ENCODE measurements at places on chromosomes 3 and 15.

- no peak for DNase-seq
Observed at GRCh38 chr3:69761896-69762767, 22.9 kb downstream of the MITF start.

DNA sequence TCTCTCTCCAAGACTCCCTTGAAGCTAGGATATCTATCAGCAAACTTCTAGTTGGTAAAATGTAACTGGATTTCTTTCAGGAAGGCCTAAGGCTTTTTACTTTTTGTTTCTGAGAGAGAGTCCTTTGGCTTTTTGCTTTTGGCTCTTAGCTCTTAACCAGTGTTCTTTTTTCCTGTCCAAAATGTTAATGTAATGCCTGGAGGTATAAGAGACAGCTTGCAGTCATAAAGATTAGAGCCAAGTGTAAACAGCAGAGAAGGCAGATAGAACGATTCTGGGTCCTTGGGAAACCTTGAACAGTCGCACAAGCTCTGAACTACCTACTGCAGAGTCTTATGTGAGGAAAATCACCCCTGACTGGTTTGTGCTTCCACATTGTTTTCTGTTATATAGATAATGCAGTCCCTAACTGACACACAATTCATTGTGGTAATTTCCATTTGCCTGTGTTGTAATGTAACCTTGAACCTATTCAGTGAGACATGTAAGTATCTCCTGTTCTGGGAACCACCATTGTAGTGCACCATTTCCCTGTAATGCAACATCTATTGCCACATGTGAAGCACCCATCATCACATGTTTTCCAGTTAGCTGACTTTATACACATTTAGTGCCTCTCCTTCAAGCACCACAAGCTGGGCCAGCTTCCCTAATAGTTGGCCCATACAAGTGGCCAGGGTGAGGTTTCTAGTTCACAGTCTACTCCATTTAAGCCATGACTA lies 1311.9 kb downstream of the ROBO1 start:
- no peak for DNase-seq

DNA sequence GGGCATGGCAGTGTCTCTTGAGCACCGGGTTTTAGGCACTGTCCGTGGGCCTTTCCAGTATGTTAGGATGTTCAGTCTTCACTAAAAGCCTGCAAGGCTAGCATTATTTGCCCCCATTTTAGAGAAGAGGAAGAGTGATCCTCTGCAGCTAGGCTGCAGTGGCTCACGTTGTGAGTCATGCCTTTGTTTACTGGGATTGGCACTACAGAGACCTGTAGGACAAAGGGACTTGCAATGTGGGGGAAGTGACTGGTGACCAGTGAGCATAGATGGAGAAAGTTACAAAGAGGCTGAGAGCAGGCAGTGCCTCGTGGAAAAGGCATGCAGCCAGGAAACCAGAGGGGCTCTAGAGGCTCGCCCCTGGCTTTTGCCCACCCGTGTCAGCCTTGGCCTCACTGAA lies 26.8 kb upstream of the CPNE9 start:
- DNase-seq, result no peak

DNA sequence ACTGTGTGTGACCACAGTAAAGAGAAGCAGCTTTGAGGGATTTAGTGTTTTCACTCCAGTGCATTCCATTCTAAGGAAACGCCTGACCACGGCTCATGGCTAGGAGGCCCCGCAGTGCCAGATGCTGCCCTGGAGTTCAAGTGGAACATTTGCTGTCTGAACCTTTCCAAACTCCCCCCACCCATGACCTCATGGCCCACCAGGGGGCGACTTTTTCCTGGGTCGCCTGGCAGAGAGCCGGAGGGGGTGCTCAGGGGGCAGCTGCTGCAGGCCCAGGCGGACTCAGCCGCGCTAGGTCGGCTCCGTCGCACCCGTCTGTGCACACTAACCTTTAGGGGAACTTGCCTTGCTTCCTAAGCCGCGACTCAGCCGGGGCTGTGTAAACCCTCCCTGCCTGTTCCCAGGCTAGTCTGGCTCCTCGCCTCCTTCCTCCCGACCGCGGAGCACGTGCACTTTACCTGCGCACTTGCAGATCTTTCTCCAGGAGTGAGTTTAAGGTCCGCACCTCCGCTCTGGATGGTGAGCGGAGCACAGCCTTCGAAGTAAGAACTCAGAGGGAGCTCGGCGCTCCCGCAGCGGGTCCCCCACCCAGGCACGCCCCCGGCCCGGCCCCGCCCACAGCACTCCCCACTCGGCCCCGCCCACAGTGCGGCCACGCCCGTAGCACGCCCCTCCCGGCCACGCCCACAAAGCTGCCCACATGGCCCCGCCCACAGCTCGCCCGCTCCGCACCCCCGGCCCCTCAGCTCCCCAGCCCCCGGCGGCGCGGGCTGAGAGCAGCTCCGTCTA lies at the start of gene OCA2:
Gene OCA2, minus strand, starts transcription at position 550 of the 789 bp plus-strand sequence. CDS start 17,441 bp downstream, outside the sequence.
- DNase-seq, result peak; percentile 58

DNA sequence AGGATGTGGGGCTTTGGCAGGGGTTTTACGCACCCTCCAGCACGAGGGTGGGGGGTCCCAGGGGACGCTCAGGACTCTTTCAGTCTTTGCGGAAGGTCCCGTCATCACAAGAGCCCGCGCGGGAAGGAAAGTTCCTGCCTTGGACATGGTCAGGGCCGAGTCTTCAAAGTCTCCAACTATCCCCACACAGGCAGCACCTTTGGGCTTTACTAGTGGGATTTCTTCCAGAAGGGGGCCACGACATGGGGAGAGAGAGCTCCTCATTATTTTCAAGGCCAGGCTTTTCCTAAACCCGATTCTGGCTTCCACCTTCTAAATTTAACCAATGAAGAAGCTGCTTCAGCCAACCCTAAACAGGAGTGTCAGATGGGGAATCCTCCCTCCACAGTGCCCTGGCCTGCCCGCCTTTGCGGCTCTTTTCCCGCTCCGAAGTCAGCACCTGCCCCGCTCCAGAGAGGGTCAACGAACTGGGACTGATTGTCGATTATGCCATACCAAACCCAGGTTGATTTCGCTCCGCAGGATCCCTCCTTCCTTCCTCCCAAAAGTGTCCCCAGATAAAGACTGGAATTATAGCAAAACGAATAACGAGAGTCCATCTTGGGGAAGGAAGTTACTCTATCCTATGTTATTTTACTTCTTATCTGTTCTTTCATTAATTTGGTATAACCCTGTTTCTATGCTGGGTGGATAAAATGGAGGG lies 11.0 kb downstream of the SHOX2 start:
- DNase-seq, result no peak

DNA sequence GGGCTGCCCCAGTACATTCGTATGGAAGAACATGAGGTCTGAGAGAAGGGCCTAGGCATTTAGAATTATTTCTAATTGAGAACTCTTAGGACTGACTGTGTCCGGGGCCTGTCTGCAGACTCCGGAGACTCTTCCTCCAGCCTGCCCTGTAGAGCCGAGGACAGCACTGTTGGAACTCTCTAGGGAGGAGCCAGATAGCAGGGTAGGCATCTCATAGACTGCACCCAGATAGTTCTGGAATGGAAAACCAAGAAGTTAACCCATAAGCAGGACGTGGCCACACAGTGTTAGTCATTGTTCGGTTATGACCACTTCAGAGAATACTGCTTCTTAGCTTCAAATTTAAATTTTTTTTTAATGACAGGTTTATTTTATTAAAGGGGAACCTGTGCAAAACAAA lies 59.5 kb downstream of the SNRK start:
- no peak for DNase-seq

GRCh38 chr3:122727766-122728165 lies 47.1 kb downstream of the PARP14 start:
- DNase-seq, result no peak

- no peak for DNase-seq
Observed at GRCh38 chr15:101142711-101143110, 109.1 kb downstream of the CHSY1 start.

DNA sequence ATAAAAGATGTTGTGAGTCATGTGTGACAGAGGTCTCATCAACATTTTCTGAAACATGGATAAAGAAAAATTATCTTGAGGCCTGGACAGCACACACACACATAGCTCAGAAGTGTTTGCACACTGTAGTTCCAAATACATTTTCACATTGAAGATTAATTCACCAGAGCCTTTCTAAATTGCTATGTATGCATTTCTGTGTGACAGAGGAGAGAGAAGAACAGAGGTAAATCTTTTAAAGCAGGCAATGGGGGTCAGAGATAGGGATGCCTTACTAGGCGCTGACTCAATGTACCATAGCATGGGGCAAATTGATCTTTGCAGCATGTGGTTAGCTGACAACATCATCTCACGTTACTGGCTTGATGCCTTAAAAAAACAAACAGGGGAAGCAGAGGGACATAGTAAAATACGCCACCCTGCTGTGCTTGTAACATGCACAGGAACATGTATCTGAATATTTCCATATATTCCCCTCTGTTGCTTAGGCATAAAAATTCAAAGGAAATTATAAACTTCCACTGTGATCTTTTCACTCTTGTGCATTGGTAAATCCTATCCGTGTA lies 7.7 kb downstream of the POU1F1 start:
- no peak for DNase-seq

- peak; percentile 22 for DNase-seq
Observed at GRCh38 chr3:183178833-183179549, 16.5 kb upstream of the LAMP3 start.

GRCh38 chr15:78075490-78076230 lies 1.9 kb downstream of the TBC1D2B start:
- DNase-seq, result no peak

DNA sequence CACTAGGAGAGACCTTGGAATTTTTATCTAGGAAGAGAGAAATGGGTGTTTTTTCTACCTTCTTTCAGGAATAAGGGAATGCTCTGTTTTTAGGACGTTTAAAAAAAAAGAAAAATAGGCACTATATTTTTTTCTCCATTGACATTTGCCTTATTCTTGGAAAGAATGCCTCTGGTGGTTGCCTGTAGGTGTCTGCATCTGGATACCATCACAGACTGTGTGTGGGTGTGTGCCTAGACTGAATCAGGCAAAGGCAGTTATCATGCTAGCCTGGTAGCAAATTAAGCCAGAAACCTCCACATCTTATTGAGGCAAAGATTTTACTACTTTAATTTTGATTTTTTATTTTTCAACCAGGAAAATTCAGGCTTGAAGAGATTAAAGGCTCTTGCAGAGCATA lies 513.6 kb upstream of the KCNMB2 start:
- no peak for DNase-seq

- DNase-seq, result no peak
Observed at GRCh38 chr15:51285399-51285798, 53.0 kb downstream of the CYP19A1 start.

GRCh38 chr3:127256733-127257271 lies 31.0 kb downstream of the PRR20G start:
- DNase-seq, result no peak

DNA sequence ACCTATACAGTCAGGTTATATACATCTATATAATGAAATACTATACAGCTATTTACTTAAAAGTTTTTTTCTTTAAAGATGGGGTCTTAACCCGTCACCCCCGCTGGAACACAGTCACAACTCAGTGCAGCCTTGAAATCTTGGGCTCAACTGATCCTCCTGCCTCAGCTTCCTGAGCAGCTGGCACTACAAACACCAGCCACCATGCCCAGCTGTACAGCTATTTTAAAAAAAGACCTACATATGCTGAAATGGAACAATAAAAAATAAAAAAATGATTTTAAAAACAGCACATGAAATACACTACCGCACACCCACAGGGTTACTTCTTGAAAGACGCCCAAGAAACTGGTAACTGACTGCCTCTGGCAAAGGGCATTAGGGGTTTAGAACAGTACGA lies 3.8 kb downstream of the NCBP2 start:
- DNase-seq, result no peak

DNA sequence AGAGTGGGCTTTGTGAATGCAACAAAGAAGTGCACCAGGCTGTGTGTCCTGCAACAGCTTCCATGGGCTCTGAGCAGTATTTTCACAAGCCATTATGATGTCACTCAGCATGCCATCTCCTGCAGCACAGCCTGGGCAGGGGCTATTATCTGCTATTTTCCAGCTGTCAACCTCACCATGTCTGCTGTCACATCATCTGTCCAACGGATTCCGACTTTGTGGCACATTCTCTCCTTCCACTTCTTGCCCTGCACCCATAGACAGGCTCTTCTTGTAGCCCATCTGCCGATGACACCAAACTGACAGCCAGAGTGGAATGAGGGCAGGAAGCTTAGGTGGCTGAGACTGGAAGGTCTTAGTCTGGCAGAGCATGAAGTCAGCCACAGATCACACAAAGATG lies 691.9 kb downstream of the NTRK3 start:
- no peak for DNase-seq

DNA sequence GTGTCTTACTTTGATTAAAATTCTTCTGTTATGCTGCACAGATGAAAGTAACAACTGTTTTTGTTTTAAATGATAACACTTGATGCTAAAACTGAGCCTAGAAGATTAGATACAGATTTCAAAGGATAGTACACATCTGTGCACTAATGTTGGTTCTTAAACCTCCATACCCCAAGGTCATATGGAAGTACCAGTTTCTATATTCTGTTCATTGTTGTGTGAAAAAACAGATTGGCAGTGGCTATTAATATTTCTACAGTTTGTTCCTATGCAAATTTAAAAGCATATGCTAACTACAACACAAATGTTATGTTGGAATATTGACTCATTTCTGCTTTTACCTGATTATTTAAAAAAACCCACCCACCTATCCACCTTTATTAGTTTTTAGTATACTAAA lies 32.0 kb upstream of the GBE1 start:
- no peak for DNase-seq

- DNase-seq, result no peak
Observed at GRCh38 chr15:80324545-80325080, 72.6 kb upstream of the CTXND1 start.

DNA sequence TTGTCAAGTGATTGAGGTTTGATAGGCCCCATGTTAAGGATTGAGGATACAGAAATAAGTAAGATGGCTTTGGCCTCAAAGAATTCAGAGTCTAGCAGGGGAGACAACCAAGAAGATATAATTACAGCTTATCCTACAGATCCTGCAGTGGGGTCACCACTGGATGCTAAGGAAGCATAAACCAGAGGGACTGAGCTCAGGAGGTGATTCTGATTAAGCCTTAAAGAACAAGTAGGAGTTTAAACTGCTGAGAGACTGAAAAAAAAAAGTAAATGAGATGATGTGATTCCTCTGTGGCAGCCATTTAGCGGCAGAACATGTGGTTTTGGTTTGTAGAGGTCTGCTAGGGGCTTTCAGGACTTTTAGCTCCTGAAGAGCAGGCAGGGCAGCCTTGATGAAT lies 72.1 kb upstream of the ROPN1 start:
- DNase-seq, result no peak

Data from CD4-positive, alpha-beta T cell treated with Interleukin-10 for 1 hour (primary cell).